ENCODE measurements at places on chromosomes 6 and 20.
A peak's percentile ranks its signal among the peaks of the same experiment; 100 is the strongest.

DNA sequence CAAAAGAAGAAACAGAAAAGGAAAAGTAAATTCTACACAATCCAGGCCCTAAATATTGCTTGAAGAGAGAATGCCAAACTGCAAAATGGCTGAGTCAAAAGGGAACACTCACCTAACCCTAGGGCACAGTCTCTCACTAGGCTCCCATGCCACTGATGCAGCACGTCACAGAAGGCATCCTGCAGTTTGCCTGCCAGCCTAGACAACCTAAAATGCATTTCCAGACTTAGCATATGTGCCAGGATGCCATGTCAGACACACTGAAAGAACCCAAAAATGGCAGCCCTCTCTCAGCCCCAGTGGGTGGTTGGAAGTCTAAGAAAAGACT is 10.6 kb upstream of the SIRPD start:
- DNase-seq = no peak

DNA sequence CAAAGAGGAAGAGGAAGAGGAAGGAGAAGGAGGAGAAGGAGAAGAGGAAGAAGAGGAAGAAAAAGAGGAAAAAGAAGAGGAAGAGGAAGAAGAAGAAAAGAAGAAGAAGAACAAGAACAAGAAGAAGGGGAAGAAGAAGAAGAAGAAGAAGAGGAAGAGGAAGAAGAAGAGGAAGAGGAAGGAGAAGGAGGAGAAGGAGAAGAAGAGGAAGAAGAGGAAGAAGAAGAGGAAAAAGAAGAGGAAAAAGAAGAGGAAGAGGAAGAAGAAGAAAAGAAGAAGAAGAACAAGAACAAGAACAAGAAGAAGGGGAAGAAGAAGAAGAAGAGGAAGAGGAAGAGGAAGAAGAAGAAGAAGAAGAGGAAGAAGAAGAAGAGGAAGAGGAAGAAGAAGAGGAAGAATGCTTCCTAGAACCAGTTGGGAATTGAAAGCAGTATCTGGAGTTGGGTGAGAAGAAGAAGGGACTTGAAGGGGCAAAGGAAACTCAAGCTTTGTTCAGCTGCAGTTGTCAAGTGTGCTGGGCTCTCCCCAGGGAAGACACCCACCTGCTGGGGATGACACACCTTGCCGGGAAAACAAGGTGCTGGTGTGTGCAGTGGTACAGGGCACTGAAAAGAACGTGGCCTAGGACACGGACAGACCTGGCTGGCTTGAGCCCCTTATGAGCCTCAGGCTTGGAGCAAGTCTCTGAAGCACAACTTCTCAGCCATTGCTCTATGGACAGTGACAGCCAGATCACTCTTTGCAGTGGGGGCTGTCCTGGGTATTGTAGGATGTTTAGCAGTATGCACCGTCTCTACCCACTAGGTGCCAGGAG is 30.1 kb upstream of the ARFGEF2 start:
- DNase-seq = no peak

DNA sequence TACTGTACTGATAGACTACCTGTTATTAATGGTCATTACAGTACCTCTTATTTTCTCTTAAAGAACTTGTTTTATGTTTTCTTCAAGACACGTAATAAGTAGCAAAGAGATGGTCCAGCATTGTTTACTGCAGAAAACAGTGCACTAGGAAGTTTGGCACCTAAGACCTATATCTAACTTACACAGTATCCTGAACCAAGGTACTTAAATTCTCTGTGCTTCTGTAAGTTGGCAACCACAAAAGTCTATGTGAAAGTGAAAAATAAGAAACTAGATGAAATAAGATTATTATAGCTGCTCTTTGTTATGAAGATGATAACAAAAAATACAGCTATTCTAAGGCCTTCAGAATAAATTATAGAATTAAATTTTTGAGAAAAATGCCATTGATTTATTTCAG is 411.7 kb upstream of the SOX4 start:
- no peak for DNase-seq

DNA sequence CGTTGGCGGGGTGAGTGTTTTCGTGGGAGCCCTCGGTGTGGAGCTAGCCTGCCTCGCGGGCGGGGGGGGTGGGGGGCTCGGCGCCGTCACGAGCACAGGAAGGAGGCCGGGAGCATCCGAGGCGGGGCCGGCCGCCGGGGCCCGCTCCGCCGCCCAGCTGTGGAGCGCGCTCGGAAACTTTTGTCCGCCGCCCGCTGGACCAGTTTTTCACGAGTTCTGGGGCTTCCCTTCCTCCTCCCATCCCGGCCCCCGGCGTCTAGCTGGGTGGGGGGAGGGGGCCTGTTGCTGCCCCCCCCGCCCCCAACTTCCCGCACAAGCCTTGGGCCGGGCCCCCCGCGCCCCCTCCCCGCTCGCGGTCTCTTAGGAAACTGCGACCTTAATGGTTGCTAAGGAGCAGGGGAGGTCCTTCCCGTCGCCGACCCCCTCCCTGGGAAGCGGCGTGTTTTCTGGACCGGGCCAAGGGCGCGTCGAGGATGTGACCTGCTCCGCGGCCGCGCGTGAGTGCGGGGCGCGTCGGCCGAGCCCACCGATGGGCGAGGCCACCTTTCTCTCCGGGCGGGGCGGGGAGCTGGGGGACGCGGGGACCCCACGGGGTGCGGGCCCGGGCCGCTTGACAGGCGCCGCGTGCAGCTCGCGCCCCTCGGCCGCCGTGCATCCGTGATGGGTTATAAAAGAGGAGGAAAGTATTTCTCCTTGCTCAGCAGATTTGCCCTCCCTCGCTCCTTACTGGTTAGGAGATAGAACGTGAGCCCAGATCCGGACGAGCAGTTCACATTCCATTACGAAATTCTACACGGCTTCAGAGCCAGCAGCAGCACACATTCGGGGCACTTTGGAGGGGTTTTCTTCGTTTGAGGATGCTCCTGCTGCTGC is 1.4 kb downstream of the RREB1 start:
- peak; percentile 62 for DNase-seq

- DNase-seq = no peak
Measured at GRCh38 chr6:154513601-154514320, 3.3 kb upstream of the CNKSR3 start.

GRCh38 chr6:31819871-31820299 is 4.5 kb downstream of the HSPA1A start:
- no peak for DNase-seq

DNA sequence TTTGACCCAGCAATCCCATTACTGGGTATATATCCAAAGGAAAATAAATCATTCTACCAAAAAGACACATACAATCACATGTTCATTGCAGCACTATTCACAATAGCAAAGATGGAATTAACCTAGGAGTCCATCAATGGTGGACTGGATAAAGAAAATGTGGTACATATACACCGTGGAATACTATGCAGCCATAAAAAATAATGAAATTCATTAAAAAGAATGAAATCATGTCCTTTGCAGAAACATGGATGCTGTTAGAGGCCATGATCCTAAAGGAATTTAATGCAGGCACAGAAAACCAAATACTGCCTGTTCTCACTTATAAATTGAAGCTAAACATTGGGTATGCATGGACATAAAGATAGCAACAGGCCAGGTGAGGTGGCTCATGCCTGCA is 61.9 kb upstream of the BMP6 start:
- DNase-seq = no peak

- no peak for DNase-seq
Measured at GRCh38 chr6:96022225-96022624, 6.5 kb downstream of the FUT9 start.

- DNase-seq = peak; percentile 45
Measured at GRCh38 chr6:132020138-132020581, 69.0 kb upstream of the CCN2 start.

DNA sequence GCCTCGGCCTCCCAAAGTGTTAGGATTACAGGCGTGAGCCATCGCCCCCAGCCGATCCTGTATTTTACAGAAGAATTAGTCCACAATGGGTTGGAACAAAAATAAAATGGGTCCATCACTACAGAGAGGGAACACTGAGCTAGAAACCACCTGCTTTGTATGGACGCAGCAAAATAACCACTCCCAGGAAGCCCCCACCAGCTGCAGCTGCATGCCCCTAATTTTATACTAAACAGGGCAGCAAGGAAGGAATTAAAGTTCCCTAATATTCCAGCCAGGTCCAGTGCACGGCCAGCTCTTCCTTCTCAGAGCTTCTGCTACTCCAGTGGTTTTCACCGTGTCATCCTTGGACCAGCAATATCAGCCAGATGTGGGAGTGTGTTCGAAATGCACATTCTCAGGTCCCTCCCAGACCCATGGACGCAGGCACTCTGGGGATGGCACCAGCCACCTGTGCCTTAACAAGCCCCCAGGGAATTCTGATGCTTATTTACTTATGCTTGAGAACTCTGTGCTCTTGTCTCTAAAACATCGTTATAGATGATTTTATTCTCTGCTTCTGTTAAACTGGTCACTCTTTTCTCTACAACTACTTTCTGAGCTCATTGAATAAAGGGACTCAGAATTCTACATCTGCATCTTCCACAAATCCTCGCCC is 189.5 kb upstream of the SLC24A3 start:
- DNase-seq = no peak

DNA sequence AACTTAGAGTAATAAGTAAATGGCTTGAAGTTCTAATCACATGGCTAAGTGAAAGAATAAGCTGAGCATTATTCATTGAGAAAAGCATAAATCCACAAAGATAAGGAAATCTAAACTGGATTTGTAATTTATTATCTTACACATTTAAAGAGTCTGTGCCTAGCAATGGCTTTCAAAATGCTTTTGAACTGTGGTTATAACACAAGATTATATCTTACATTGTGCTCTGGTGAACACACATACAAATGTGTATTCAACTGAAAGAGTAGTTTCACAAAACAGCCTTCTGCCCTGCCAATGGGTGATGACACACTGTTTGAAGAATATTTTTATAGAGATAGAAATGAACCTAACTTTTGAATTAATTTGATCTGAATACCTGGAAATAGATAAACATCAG is 83.3 kb downstream of the AFDN start:
- DNase-seq = no peak

All from lower lobe of right lung (tissue), 2 donors.